Cerebellum (tissue), 4 donors: ENCODE measurements at places on chromosomes 1 and 21. TPM values are rescaled to one million over a fixed set of nuclear protein-coding genes. Genes with fewer than 3 reads are reported as not detected.

Gene PCP4L1
- total RNA-seq = 13.0 TPM

Gene RBM11
- 9.9 TPM for total RNA-seq

Gene FAM163A
- 0.36 TPM for total RNA-seq

Gene TDRD5
- 6.0 TPM for total RNA-seq

Gene CA6
- not detected for total RNA-seq

Gene CD5L
- 0.27 TPM for total RNA-seq

Gene OR14I1
- not detected for total RNA-seq

Gene CA14
- 7.3 TPM for total RNA-seq
